ENCODE measurements at places on chromosomes 1 and 21.

- DNase-seq: no peak
Observed at GRCh38 chr1:109763646-109764415, at the start of gene EPS8L3. TSS of gene EPS8L3 (minus strand) at chr1:109763923. CDS start at chr1:109761749, 2,174 bp downstream.

- peak; percentile 55 for DNase-seq
Observed at GRCh38 chr1:152145769-152146168, 13.3 kb downstream of the RPTN start.

DNA sequence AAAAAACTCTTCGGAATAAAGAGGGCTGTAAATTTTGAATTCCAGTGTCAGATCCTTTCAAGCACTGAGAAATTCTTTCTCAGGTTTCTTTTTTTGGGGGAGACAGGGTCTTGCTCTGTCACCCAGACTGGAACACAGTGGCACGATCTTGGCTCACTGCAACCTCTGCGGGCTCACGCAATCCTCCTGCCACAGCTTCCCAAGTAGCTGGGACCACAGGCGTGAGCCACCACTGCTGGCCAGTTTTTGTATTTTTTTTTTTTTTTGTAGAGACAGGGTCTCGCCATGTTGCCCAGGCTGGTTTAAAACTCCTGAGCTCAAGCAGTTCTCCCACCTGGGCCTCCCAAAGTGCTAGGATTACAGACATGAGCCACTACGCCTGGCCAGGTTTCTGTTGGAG, 34.8 kb upstream of the EPHA8 start:
- no peak for DNase-seq

GRCh38 chr1:110515891-110516290, 3.1 kb downstream of the KCNA10 start:
- DNase-seq: peak; percentile 71

DNA sequence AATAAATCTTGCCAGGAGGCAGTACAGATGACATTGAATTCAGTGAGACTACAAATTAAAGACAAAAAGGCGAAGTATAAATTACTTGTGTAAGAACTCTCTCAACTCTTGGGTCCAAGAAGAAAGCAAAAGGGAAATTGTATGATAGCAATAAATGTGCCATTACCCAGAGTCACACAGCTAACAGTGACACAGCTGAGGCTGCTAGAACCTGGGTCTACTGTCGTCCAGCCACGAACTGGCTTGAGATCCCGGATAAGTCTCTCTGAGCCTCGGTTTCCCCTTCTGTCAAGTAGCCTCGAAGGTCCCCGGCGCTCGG, 362 bp upstream of the ROR1 start:
- no peak for DNase-seq

DNA sequence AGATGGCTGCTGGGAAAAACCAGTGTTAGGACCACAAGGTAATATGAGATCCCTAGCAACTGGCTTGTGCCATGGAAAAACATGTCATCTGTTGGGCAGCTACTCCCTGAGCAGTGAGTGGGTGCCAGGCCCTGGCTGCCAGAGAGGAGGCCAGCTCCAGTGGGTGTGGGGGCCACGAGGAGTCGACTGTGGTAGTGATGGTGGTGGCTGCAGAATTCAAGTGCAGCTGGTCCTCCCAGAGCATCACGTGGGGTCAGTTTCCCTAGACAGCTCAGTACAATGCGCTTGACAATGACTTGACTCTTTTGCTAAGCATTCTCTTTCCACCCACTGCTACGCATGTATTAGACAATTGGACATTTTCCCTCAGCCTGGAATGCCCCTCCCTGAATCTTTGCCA, 14.5 kb upstream of the CDC42 start:
- DNase-seq: peak; percentile 29

GRCh38 chr1:36232212-36233095, 8.2 kb downstream of the THRAP3 start:
- DNase-seq: no peak

DNA sequence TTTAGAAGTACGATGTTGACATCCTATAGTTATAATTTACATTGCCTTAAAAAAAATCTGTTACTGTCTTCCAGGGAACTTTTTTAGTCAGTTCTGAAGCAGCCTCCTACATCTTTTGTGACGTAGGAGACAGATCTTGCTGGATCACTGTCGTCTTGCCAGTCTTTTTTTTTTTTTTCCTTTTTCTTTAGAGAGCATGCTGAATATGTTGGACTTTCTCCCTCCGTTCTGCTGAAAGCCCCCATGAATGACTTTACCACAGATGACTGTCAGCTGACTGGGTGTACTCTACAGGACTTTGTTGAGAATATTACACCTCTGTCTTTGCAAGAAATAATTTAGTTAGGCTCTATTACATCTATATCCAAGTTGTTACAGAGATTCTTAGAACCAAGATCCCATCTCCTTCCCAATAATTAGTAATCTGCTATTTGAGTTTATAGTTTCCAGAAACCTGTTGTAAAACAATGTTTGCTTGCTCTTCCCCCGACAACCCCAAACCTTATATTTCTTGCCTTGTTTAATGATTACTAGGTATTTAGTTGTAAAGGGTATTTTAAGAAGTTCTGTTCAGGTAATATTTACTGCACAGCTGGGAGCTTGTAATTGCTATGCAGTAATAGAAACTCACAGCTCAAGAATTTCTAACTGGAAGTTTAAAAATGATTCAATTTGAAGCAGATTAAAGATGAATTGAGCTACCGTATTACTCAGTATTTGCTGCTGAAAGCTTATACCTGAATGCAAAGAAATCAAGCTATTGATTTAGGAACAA, 61.8 kb downstream of the RASAL2 start:
- no peak for DNase-seq

DNA sequence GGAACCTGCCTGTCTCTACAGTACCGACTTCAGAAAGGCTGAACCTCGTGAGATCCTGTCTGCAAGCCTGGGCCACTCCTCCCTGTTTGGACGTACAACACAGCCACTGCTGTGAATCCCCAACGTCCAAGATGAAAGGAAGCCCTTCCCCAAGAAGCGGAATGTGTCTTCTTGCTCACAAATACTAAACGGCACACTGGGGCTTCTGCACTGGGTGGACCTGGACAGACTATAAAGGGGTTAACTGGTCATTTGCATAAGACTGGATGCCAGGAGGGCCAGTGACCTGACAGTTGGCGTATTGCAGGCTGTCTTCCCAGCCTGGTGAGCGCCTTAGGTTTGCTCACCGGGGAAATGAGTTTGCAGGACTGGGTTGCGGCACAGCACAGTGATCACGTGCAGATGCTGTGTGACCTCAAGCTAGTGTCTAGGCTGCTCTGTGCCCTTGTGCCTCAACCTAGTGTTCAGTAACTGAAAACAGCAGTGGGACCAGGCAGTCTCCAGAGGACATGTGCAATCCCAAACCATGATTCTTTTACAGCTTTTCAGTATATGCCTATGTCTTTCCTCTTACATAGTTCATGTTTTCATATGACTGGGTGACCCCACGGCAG, 19.5 kb upstream of the AJAP1 start:
- DNase-seq: no peak
